ENCODE measurements at places on chromosomes 2 and 18.

DNA sequence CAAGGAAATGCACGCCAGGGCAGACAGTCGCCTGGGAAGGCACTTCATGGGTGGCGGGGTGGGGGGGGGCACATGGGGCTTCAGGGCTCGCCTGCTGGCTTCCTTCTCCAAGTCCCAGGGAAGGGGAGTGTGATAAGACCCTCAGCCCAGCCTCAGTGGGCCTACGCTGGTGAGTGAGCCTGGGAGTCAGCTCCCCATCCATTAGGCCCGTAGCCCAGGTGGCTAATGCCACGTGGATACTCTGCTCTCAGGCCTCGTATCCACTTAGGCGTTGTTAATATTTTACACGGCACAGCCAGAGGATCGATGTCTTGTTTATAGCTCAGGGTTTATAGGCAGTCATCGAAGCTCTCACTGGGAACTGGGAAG lies 47.1 kb downstream of the KCNIP3 start:
- no peak for DNase-seq

GRCh38 chr2:86052265-86052664 lies 53.4 kb downstream of the POLR1A start:
- DNase-seq = no peak

- no peak for DNase-seq
Observed at GRCh38 chr2:191790737-191791136, 56.2 kb downstream of the CAVIN2 start.

GRCh38 chr2:201866643-201867473 lies 60.5 kb downstream of the CDK15 start:
- no peak for DNase-seq

- DNase-seq = no peak
Observed at GRCh38 chr2:121248766-121249343, 36.1 kb downstream of the TFCP2L1 start.

- no peak for DNase-seq
Observed at GRCh38 chr2:24247592-24247991, 72.7 kb downstream of the FAM228A start.

GRCh38 chr2:15730545-15731212 lies 139.0 kb downstream of the DDX1 start:
- DNase-seq = no peak

- no peak for DNase-seq
Observed at GRCh38 chr2:46385786-46386577, 88.8 kb downstream of the EPAS1 start.

DNA sequence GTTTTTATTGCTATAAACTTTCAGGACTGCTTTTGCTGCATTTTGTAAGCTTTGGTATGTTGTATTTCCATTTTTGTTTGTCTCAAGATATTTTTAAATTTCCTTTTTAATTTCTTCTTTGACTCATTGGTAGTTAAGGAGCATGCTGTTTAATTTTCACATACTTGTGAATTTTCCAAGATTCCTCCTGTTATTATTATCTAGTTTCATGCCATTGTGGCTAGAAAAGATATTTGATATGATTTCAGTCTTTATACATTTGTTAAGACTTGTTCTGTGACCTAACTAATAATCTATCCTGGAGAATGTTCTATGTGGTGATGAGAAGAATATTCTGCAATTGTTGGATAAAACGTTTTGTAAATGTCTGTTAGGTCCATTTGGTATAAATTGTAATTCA lies 62.1 kb downstream of the NUP35 start:
- DNase-seq = no peak

GRCh38 chr2:32838418-32838817 lies 108.3 kb upstream of the LTBP1 start:
- no peak for DNase-seq

DNA sequence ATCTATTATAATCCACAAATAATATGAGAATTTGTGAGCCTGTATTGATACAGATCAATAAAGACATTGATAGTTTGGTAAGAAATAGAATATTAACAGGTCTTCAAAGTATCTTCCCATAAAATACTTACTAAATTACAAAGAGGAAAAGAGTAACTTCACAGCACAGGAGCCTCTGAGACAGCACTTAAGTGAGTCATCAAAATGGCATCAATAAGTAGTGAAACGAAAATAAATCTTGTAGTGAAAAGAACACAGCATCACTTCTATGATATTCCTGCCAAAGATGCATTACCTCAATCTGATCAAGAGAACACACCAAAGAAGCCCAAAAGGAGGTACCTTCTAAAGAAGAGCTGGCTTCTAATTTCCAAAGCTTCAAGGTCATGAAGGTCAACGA lies 116.4 kb downstream of the CBLN2 start:
- no peak for DNase-seq
